ENCODE measurements at places on chromosomes 3 and 15. TPM values are rescaled to one million over a fixed set of nuclear protein-coding genes. Genes with fewer than 3 reads are reported as not detected.

SYNPR gene
- total RNA-seq = not detected

CEP152 gene
- 2.6 TPM for total RNA-seq

GRCh38 chr3:64399205-64399800 is 174.0 kb upstream of the PRICKLE2 start:
- DNase-seq = no peak

DNA sequence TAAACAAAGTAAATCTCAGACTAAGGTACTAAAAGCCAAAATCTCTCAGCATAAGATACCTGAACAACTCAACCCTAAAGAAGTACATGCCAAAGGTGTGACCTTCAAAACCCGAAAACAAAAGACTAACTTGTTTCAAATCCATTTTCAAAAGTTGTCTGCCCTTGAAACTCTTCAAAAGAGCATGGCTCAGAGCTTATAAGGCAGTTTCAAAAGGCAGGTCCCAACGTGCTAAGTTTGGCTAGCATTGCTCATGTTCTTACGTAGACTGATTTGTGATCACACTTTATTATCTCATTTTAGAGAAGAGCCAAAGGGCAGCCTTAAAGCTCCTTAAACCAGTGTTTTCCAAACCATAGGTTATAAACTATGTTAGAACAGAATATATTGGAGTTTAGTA is 112.2 kb downstream of the FEZF2 start:
- no peak for DNase-seq

- DNase-seq = no peak
Measured at GRCh38 chr15:50880651-50881114, 27.8 kb upstream of the AP4E1 start.

- DNase-seq = no peak
Measured at GRCh38 chr15:52257734-52258062, 37.9 kb downstream of the MYO5C start.

DNA sequence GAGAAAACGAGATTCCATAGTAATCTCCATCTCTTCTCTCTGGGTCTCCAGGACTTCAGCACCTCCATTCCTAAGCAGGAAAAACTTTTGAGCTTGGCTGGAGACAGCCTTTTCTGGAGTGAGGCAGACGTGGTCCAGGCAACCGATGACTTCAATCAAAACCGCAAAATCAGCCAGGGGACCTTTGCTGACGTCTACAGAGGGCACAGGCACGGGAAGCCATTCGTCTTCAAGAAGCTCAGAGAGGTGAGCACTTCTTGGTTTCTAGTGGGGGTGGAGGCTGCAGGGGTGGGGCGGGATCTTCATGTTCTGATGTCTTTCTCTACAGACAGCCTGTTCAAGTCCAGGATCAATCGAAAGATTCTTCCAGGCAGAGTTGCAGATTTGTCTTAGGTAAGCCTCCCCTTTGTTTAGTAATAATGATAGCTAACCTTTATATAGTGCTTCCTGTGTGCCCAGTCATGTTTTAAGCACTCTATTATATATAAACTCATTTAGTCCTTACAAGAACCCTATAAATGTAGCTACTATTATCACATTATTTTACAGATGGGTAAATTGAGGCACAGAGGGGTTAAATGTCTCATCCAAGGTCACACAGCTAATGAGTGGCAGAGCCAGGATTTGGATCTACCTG is 35.0 kb upstream of the TATDN2 start:
- DNase-seq = no peak

DNA sequence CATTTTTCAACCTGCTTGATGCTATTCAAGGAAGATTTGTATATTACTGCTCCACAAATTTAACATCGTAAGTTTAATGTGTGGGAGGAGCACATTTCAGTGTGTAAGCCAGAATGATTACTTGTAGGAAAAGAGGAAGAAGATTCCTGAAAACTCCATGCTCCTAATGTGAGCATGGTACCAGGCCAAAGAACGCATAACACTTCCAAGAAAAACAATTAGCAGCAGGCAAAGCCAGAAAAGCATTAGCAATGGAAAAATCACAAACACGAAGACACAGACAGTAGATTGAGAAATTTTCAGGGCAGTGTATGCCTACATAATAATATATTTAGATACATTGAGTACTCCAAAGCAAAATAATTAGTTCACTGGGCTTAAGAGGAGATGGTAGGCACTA is 96.6 kb upstream of the CBLB start:
- DNase-seq = no peak

DNA sequence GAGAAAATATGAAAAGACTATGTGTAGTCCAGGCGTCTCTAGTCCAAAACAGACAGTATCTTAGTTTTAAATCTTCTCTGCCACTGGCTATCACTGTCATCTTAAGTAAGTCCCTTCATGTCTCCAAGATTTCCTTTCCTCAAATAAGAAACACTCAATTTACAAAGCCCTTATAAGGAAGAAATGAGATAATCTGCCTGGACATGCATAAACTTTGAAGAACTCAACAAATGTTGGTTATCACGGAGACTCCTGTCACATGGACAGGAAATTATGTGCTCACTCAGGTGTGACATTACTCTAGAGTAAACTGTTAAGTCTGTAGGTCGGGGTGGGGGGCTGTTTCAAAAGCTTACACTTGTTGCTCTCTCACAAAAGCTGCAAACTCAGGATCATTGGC is 91.9 kb downstream of the IMPG2 start:
- no peak for DNase-seq

Measured in omental fat pad (tissue), 4 donors.